Suppressor macrophage treated with lipopolysaccharide for 1 hour (primary cell): ENCODE measurements at places on chromosomes 13 and 19.

- DNase-seq, result no peak
Observed at GRCh38 chr19:38705197-38706019, 38.9 kb downstream of the CAPN12 start.

- no peak for DNase-seq
Observed at GRCh38 chr13:106140476-106140875, 395.0 kb downstream of the EFNB2 start.

GRCh38 chr13:39402221-39402970 is 200.6 kb downstream of the LHFPL6 start:
- DNase-seq, result no peak

- no peak for DNase-seq
Observed at GRCh38 chr13:20436505-20436904, 89.2 kb downstream of the CRYL1 start.

DNA sequence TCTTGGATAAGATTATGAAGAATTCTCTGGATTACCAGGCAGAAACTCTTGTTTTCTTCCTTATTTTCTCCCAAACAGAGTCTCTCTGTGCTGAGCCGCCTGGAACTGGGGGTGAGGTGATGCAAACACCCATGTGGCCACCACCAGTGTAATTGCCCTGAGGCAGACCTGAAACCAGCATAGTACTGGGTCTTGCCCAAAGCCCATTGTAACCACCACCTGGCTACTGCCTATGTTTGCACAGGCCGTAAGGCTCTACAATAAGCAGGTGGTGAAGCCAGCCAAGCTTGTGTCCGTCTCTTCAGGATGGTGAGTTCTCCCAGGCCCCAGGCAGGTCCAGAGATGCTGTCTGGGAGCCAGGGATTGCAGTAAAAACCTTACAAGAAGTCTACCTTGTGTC is 18.9 kb upstream of the KBTBD7 start:
- DNase-seq, result no peak

- DNase-seq, result peak; percentile 32
Observed at GRCh38 chr19:51600940-51601580, 29.1 kb downstream of the SIGLEC5 start.

GRCh38 chr13:44013758-44014291 is 134.1 kb downstream of the LACC1 start:
- no peak for DNase-seq

DNA sequence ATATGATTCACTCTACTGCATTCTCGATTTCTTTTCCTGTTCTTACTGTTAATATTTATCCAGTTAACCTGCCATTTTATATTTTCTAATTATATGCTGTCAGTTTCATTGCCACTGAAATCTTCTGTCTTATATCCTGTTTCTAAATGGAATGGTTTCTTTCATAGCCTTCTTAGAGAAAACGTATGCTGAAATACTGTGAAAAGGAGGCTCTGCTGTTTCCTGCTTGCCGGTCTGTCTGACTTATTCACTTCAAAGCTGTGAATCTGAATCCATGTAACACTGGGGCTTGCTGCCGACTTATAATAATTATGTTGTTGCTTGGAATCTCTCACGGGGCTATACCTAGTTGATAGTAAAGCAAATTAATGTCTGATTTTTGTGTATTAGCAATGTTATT is 80.0 kb downstream of the GPR12 start:
- DNase-seq, result no peak

DNA sequence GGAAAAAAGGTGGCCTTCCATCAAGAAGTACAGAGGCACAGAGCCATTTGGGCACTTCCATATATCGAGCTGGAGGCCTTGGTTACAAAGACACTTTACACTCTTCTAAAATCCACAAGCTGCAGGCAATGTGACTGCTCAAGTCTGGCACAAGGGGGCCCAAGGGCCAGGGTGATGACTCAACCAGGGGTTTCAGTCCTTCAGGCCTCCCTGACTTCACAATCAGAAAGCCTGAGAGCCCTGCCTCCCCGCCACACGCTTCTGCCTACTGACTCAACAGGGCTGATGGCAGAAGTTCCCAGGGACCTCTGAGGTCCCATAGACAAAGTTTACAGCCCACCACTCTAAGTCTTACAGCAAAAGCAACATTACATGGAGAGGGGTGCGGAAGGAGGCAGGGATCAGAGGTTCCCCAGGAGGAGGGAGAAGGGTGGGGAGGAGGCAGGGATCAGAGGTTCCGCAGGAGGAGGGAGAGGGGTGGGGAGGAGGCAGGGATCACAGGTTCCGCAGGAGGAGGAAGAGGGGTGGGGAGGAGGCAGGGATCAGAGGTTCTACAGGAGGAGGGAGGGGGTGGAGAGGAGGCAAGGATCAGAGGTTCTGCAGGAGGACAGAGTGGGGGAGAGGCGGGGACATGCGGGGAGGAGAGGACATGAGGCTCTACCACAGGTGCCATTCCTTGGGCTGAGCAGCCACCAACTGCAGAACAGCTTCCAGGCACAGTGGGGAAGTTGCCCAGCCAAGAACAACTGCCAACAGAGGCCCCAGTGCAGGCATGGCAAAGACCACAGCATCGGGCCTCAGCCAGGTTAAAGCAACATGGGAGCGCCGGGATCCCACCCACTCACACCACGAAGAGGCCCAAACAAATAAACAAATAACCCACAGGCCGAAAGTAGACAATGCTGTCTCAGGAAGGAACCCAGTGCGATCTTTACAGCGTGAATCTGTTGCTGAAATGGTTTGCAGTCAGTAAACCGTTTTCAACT is 52.0 kb downstream of the SLC7A1 start:
- peak; percentile 63 for DNase-seq

- DNase-seq, result no peak
Observed at GRCh38 chr13:32682740-32683139, 96.5 kb downstream of the PDS5B start.

GRCh38 chr19:38778733-38779132 is 5.4 kb upstream of the LGALS7 start:
- DNase-seq, result no peak

DNA sequence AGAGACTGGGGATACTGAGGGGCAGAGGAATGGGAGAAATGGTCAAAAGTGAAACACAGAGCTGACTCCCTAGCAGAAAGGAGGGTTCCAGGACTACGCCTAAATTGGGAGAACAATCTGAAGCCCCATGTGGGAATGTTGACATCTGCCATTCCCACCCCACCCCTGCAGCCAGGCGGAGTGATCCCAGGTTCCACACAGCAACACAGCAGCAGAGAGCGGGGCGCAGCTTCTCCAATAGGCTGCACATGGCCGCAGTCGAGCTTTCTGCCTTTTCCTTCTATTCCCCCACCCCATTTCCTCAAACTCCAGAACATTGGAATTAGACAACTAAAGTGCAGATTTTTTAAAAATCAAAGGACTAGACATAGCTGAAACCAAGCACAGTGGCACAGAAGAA is 104.7 kb downstream of the UBL3 start:
- DNase-seq, result no peak

DNA sequence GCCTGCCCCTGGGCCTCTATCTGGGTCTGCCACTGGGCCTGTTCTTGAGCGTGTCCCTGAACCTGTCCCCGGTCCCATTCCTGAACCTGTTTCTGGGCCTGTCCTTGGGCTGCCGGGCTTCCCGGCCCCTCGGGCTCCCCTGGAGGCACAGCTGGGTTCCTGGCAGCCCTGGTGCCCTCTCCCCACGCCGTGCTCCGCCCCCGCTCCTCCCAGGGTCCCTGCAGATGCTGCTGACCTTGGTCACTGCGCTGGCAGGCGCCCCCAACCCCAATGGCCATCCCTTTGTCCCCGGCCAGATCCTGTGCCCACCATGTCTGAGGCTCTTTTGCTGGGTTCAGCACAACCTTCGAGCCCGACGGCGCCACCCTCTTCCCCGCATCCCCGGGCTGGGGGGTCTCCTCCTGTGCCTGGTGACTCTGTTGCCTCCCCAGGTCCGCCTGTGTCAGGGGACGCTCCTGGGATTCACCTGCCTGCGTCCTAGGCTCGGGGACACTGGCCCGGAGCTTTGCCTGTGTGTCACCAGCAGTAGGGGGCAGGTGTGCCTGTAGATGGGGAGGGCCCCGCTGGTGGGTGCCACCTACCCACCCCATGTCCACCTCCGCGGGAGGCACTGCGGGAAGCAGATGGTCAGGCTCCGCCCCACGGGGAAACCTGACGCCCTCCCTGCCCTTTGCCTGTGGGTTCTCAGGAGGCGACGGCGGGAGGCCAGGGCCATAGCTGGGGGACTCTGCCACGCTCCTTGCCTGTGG is 41.0 kb upstream of the GRTP1 start:
- DNase-seq, result no peak

DNA sequence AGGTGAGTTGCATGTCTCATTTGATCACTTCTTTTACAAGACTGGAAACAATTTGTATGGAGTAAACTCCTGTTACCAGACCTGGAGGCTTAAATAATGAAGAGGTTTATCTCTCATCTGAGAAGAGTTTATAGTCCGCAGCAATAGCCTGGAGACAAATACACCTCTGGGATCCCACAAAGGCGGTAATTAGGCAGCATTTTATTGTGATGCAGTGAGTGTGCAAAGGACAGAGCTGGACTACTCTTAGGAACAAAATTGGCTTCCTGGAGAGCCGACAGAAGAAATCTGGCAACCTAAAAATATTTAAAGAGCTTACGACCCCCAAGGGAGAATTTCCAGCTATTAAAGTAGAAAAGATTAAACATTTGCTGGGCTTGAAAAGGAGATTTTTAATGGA is 11.8 kb upstream of the KATNAL1 start:
- no peak for DNase-seq

DNA sequence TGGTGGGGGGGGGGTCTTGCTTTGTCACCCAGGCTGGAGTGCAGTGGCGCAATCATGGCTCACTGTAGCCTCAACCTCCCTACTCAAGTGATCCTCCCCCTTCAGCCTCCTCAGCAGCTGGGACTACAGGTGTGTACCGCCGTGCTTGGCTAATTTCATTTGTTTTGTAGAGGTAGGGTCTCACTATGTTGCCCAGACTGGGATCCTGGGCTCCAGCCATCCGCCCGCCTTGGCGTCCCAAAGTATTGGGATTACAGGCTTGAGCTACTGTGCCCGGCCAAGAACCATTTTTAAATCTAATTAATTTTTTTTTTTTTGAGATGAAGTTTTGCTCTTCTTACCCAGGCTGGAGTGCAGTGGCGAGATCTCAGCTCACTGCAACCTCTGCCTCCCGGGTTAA is 18.2 kb upstream of the JUND start:
- no peak for DNase-seq

DNA sequence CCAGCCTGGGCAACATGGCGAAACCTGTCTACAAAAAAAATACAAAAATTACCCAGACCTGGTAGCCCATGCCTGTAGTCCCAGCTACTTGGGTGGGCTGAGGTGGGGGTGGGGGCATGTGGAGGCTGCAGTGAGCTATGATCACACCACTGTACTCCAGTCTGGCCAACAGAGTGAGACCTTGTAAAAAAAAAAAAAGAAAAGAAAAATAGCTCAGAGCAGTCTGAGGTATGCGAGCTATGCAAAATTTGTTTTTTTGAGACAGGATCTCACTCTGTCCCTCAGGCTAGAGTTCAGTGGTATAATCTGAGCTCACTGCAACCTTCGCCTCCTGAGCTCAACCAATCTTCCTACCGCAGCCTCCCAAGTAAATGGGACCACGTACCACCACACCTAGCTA is 7.1 kb upstream of the TOMM40 start:
- no peak for DNase-seq

GRCh38 chr13:114203536-114203935 is 24.5 kb downstream of the CFAP97D2 start:
- DNase-seq, result no peak

DNA sequence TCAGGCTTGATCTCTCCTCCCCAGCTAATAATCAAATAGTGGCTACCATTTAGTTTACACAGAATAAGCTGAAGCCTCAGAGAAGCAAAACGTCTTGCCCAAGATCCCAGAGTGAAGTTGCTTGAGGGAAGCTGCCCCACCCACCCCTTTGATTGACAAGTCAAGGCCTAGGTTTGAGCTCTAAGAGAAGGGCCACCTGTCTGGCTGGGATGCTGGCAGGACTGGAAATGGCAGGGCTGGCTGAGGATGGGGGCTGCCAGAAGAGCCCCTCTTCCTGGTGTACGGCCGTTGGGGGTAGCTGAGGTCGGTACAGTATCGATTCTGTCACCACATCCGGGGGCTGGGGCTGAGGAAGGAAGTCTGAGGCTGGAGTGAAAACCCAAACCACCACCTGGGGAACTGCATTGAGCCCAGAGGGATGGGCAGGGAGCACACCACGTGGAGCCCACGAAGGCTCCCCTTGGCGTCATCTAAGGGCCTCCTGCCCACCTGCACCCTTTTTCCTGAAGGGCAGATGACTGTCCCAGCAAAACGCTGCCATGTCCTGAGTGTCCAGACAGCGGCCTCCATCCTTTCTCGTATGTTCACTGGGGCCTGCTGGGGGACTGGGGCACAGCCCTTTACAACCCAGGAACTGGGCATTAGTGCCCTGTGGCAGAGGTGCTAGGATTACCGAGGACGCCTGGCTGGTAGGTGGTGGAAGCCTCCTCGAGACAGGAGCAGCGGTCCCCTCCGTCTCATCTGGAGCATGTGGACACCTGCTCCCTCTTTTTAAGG is 1.4 kb upstream of the PRKD2 start:
- DNase-seq, result peak; percentile 61

- DNase-seq, result no peak
Observed at GRCh38 chr19:2740314-2740656, 468 bp upstream of the SLC39A3 start.

DNA sequence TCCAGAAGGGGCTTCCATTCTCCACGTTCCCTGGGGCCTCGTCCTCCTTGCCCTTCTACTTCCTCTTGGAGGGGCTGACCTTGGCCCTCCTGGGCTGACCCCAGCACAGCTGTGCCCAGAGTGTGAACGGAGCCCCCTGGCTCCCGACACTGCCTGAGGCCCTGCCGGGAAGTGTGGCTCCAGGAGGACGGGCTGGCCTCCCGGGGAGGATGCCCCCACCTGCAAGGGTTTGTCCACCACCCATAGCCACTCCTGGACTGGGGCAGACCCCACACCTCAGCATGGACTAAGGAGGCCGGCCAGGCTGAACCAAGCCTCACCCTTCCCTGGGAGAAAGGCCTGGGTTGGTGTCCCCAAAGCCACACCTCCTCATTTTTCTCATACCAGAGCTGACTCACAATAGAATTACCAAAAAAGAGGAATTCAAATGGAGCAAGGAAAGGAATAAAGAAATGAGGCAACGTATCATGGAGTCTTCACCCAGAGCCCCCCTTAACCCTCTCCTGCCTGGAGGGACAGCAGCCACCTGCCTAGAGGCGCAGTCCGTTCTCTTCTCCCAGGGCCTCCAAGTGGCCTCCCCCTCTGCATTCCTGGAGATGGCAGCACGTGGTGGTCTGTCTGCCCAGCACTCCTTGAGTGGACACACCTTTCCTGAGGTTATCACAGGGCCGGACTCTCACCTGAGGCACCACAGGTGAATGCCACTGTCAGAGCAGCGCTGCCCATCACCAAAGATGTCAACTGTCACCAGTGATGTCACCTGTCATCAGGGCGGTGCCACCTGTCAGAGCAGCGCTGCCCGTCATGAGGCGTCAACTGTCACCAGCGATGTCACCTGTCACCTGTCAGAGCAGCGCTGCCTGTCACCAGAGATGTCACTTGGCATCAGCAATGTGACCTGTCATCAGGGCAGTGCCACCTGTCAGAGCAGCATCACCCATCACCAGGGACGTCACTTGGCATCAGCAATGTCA is 3.1 kb upstream of the C13orf46 start:
- DNase-seq, result peak; percentile 19
